ENCODE measurements at places on chromosomes 3 and 15.

GRCh38 chr15:31327669-31328427 is 1.2 kb downstream of the KLF13 start:
- peak; percentile 45 for DNase-seq

- peak; percentile 58 for DNase-seq
Observed at GRCh38 chr3:147305533-147306250, 100.7 kb downstream of the ZIC4 start.

- DNase-seq: no peak
Observed at GRCh38 chr15:31206386-31207181, 105.1 kb upstream of the TRPM1 start.

DNA sequence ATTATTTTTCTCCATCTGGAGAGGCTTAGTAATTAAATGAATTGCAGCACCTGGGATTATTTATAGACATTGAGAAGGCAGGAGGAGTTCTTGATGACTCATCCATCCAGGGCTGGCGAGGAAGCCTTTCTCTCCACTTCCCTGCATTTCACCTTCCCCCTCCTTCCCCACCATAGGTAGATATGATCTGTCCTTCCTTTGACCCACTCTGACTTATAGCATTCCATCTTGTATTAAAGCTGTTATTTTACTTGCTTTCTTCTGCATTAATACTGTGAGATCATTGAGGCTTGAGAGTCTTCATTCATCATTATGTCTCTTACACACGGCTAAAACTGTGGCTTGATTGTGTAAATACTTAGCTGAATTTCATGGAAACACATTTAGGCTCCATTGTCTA is 288.8 kb downstream of the FEZF2 start:
- peak; percentile 39 for DNase-seq

Measured in ELR (cell line).